ENCODE measurements at places on chromosomes 12 and 14.

GRCh38 chr12:288687-289086 lies 26.1 kb upstream of the SLC6A13 start:
- DNase-seq = no peak

DNA sequence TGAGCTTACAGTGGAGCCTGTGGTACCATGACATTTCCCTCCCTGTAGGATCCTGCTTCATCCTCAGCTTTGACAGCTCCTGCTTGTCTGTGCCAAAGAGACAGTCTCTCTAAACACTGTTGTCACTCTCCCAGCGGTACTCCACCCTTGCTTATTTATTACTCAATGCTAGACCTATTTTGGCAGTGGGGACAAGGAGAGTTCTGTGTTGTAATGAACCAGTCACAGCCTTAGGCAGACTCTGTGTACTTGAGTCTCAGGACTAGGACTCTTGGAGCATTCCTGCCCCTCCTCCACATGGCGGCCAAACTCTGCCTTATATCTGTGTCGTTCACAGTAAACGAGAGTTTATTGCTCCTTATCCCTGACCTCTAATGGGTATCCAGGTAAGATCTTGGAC lies 70.9 kb downstream of the PIK3C2G start:
- DNase-seq = no peak

DNA sequence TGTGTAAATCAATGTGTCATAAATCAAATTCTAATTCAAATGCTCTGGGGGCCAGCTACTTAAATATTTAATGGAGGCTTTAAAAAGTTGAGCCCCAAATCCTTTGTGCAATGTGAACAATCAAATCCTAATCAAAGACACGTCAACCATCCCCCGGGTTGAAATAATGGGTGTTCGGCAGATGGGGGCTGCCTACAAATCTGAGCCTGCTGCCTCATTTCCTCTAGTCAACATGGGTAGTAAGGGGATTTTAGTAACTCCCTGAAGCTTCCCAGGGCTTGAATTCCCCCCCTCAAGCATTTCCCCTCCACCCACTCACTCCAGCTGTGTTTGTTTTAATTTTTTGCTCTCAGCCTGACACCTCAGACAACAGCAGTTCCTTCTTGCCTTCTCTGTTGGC lies 37.8 kb downstream of the SRRM4 start:
- DNase-seq = no peak

DNA sequence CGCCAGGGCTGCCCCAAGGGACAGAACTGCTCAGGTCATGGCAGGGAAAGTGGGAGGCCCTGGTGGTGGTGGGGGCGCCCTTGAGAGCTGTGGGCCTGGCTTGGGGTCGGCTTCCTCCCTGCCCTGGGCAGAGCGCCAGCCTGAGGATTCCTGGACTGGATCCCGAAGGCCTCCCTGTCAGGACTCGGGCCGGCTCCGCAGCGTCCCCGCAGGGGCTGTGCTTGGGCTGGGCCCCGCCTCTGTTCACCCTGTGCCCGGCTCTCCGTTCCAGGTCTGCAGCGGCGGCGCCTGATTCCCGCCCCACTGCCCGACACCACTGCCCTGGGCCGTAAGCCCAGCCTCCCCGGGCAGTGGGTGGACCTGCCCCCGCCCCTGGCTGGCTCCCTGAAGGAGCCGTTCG lies 39.9 kb downstream of the KIF26A start:
- no peak for DNase-seq

- peak; percentile 80 for DNase-seq
These were observed 72.8 kb downstream of the IRF2BPL start for GRCh38 chr14:76955575-76956315.

GRCh38 chr12:127941332-127941731 lies 325.6 kb upstream of the TMEM132C start:
- no peak for DNase-seq

GRCh38 chr12:60279221-60279620 lies 683.4 kb downstream of the SLC16A7 start:
- peak; percentile 10 for DNase-seq

GRCh38 chr12:52607314-52607713 lies 6.1 kb upstream of the KRT72 start:
- DNase-seq = no peak

- no peak for DNase-seq
These were observed 130.8 kb upstream of the EGLN3 start for GRCh38 chr14:34081576-34082136.

Data from foreskin melanocyte (primary cell).